Suprapubic skin (tissue), 4 donors: ENCODE measurements at places on chromosomes 4 and X.
A peak's percentile ranks its signal among the peaks of the same experiment; 100 is the strongest.

DNA sequence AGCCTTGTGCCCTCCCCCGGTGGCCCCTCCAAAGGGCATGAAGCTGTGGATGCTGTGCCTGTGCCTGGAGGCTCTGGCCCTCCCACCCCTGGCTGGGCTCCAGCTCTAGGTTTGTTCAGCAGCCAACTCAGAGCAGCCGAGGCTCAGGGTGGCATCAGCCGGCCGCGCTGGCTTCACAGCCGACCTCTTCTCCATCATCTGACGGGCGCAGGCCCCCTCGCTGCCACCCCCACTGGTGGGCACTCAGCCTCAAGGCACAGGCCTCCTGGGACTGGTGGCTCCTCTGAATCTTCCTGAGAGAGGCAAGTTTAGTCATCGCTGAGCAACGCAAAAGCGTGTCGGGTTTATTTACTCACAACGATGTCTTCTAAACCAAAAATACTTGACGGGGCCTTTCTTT is 46.0 kb downstream of the PCGF3 start:
- peaks cover 8% of the 10 kb centered on the region for H3K4me1 ChIP-seq
- no peak for DNase-seq
- H3K27me3 ChIP-seq: no peaks in the 10 kb centered on the region

DNA sequence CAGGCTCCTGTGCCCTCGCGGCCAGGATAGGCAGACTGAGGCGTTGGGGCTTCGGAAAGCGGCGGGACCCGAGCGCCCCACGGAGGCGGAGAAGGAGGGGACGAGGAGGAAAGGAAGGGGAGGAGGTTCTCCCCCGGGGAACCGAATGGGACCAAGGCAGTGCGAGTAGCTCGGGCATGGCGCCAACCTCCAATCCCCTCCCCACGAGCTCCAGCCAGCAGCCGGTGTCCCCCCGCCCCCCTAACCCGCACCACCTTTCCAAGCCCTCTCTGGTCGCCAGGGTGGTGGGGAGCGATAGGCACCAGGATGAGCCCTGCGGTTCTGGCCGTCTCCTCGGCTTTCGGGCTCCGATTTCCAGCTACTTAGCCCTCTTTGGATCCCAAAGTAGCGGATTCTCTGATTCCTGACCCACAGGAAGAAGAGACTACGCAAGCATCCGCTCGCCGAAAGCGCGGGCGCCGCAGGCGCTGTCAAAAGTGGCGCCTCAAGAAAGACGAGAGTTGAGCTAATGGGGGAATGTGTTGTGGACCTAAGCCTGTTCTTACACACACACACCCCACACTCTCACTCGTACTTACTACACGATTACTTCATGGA is 15.2 kb upstream of the ZIC3 start:
- H3K27me3 ChIP-seq: peaks cover 63% of the 10 kb centered on the region
- DNase-seq: no peak
- peak overlapping the region; percentile 33 for H3K4me3 ChIP-seq
- no peaks in the 10 kb centered on the region for H3K36me3 ChIP-seq
- H3K4me1 ChIP-seq: peaks cover 20% of the 10 kb centered on the region

DNA sequence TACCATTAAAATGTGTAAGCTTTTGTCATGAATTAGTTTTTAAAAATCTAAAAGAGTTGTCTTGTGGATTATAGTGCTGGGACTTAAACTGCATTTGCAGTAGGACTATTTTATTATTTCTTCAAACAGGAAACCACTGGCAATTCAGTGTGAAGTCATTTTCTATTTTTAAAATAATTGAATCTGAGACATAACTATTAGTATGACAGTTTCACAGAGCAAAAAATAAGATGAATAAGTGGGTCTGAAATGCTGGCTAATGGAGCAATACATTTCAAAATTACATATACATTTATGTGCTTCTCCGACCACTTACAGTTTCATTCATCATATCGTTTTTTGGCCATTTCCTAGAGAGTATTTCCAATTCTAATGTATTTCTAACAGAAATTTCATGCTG is 75.3 kb upstream of the RAPGEF2 start:
- H3K4me3 ChIP-seq: no peak overlapping the region
- DNase-seq: no peak
- no peaks in the 10 kb centered on the region for H3K27me3 ChIP-seq

DNA sequence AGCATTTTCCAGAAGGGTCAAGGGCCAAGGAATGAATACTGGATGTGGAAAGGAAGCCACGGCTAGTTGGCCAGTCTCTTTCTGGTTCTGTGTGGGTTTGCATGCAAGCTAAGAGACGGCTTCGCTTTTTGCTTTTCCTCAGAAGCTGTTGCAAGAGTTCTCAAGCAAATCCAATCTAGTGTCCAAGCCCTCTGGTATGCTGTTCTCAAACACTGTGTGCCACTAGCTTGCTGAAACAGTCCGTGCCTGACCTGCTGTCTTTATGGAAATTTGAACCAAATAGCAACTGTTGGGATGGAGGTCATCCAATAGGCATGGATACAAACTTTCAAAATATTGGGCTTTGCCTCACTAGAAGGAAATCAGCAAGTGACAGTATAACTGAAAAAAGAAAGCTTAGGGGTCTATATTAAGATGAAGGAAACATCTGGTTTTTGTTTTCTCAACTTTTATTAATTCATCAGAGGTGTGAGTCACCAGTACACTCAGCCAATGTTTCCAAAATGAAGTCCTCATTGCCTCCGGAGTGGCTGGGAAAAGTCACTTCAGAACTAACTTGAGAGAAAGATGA is 70.5 kb downstream of the SLC9A6 start:
- H3K4me1 ChIP-seq: no peaks in the 10 kb centered on the region
- no peak overlapping the region for H3K4me3 ChIP-seq
- no peaks in the 10 kb centered on the region for H3K36me3 ChIP-seq
- no peaks in the 10 kb centered on the region for H3K27me3 ChIP-seq
- H3K27ac ChIP-seq: peak overlapping the region; percentile 76
